ENCODE measurements at places on chromosomes 2 and 18.

DNA sequence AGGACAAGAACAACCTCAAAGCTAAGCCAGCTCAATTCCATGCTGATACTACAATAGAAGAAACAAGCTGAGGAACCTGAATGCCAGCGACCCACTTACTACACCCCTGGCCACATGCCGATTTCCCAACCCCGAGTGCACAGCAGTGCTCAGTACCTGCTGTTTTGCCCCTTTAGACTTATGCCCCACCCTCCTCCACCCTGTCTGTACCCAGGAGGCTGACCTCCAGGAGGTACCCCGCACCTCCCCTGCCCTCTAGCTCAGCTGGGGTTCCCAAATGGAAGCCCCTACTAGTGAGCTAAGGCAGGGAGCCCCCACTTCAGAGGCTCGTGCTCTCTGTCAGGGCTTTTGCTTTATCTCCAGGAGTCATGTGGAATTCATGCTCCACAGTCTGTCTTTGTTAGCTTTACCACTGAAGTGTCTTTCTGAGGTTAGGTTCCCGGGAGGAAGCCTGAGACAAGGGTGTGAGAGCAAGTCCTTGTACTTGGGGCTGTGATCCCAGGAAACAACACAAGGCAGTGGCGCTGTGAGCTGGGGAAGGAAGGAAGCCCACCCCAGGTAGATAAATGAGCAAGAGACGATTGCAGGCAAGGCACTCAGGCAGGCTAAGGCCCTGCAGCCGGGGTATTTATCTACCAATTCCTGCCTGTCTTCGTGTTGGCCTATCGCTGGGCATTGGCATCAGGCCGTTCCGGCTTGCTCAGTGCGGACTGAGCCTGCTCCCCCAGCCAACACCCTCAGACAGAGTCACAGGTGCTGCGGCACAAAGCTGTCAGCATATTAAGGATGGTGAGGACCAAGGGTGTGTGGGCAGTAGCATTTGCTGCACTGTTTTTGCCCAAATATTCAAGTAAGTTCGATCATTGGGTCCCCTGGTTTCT lies 220.5 kb downstream of the CYP26B1 start:
- no peak for DNase-seq

GRCh38 chr2:29290293-29291047 lies 175.3 kb downstream of the CLIP4 start:
- no peak for DNase-seq

GRCh38 chr2:210366675-210367080 lies 51.7 kb upstream of the MYL1 start:
- DNase-seq, result no peak

DNA sequence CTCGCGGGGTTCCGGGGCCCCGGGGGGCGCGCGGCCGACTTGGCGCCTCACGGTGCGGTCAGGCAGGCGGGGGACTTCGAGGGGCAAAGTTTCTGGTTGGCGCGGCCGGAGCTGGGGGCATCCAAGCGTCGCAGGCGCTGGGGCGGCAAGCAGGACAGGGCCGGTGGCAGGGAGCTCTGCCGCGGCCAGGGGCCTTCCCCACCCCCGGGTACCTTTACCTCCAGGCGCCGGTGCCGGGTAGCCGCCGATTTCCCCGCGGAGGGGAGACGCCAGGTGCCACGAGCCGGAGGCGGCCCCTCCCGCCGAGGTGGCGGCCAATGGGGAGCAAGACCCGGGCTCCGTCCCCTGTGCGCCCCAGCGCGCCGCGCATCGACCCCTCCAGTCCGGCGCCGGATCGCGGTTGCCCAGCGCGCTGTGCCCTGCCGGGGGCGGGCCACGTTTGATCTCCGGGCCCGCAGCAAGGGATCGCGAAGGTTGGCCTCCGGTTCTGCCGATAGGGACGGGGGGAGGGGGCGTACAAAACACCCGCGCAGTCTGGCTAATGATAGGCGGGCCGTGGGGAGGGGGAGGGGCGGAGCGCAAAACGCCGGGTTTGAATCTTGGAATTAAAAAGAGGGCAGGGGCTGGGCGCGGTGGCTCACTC lies at the start of gene ST8SIA5:
ST8SIA5 (minus strand) TSS at position 495 of the 643 bp plus-strand sequence. CDS start 545 bp downstream, outside the sequence.
- DNase-seq, result peak; percentile 15

- no peak for DNase-seq
These were observed 68.4 kb upstream of the CDCA7 start for GRCh38 chr2:173286153-173286809.

DNA sequence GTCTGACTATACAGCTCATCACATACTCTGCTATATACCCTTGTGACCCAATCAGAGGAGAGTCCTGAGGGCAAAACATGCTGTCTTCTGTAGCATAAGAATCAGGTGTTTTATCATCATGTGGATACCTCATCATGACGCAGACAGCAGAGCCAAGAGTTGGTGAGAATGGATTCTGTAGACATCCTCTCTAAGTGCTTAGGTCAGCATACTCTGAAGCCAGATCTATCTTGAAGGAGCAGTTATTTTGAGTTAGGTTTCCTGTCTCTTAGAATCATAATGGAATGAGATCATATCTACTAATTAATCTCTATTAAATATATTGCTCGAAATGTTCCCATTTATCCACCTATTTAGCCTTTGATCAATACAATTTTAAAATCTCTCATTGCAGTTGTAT lies 190.2 kb upstream of the KCNH7 start:
- DNase-seq, result no peak

DNA sequence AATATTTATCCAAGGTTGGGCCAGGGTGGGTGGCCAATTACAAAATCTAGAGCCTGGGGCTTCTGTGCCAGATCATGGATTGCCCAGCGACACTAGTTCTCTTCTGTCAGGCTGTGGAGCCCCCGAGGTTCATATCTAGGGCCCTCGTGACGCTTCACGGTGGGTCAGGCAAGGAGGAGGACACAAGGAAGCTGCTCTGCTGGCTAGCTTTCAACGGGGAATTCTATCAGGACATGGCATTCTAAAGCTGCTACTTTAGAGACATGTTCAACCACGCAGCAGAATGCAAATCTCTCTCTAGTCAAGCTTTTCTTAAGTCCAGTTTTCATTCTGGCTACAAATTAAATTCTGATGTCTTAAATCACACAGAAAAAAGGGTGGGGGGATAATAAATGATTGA lies 180.2 kb downstream of the THADA start:
- no peak for DNase-seq

GRCh38 chr2:23299476-23300195 lies 85.3 kb upstream of the KLHL29 start:
- DNase-seq, result no peak

DNA sequence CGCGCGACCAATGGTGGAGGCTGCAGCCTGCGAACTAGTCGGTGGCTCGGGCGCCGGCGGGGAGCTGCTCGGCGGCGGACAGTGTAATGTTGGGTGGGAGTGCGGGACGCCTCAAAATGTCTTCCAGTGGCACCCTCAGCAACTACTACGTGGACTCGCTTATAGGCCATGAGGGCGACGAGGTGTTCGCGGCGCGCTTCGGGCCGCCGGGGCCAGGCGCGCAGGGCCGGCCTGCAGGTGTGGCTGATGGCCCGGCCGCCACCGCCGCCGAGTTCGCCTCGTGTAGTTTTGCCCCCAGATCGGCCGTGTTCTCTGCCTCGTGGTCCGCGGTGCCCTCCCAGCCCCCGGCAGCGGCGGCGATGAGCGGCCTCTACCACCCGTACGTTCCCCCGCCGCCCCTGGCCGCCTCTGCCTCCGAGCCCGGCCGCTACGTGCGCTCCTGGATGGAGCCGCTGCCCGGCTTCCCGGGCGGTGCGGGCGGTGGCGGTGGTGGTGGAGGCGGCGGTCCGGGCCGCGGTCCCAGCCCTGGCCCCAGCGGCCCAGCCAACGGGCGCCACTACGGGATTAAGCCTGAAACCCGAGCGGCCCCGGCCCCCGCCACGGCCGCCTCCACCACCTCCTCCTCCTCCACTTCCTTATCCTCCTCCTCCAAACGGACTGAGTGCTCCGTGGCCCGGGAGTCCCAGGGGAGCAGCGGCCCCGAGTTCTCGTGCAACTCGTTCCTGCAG lies at the start of gene HOXD9:
HOXD9 (plus strand) TSS at position 37 of the 728 bp plus-strand sequence; CDS start at position 87, 50 bp downstream.
- DNase-seq, result no peak

- peak; percentile 28 for DNase-seq
These were observed 118.5 kb downstream of the NRP2 start for GRCh38 chr2:205800773-205801172.

DNA sequence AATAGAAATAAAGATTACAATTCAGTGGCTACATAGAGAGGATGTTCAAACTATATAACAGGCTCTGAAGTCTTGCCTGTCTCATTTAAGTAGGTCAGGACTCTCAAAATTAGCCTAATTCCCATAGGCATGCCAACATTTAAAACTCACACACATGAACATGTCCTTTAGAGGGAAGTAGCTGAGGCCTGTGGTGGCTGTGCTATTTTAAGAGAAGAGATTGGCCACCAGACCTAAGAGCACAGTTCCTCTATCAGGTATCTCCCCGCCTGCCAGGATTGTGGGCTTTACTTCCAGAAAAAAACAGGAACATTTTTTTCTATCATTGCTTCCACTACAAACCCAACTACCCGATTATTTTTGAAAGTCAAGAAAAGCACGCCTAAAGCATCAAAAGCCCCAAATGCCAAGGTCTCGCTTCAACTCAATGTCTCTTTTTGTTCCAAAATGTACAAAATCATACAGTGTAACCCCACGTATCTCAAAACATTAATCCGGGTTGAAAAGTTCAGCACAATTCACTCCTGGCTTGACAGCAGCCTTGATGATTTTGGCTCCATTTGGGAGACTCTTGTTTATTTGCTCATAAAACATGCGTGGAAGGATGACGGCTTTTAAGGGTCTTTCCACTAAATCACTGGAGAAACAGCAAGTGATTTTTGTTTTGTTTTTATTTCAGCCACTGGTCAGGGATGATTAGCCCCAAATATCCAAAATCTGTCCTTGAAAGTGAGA lies 15.3 kb downstream of the FHL2 start:
- no peak for DNase-seq

GRCh38 chr2:185583058-185583816 lies 155.4 kb upstream of the FSIP2 start:
- DNase-seq, result no peak

GRCh38 chr18:33288082-33288716 lies 152.3 kb downstream of the CCDC178 start:
- DNase-seq, result no peak

DNA sequence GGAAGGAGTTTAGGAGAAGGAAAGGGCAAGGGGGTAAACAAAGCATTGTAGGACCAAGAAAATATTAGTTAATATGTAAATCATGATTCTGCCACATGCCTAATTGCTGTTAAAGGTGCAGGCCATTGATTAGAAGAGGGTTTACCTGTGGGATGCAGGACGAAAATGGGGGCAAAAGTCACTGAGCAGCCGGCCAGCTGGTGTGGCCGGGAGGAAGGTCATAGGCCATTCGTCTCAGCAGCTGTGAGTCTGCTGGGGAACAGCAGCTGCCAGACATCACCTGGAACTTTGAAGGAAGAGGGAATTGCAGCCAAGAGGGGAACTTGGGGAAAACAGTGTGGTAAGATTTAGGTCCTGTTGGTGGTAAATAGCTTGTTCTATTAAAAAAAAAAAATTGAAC lies 184.4 kb downstream of the DYSF start:
- no peak for DNase-seq

DNA sequence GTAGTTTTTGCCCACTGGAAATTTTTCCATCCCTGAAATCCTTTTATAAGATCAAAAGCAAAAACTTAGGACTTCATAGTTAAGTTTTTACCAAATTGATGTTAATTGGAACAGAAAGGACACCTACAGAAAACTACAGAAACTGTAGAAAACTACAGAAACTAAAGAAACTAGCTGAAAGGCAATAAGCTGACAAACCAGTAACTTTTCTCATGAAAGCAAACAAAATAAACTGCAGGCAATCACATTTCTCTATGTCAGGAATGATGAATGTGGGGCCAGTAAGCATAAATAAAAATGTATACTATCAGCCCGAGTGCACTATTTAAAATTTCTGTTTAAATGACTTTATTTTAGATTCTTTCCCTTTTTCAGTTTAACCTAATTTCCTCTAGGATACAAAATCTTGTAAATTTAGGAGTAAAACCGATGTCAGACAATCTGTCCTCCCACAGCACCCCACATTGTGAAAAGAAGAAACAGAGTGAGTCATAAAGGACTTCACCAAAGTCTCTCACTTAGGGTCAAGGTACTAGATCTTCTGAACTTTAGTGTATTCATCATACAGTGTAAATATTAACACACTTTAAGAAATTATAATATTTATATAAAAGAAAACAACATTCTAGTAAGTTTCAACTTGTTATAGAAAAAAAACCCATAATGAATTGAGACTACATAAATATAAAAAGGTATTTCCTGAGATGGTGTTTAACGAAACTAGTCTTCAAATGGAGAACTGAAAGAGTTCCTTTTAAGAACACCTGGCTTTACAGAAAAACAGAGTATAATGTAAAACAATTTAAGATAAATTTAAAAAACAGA lies 46.6 kb downstream of the USP40 start:
- DNase-seq, result no peak

- DNase-seq, result no peak
These were observed 1183.2 kb upstream of the ACVR2A start for GRCh38 chr2:146661473-146662096.

DNA sequence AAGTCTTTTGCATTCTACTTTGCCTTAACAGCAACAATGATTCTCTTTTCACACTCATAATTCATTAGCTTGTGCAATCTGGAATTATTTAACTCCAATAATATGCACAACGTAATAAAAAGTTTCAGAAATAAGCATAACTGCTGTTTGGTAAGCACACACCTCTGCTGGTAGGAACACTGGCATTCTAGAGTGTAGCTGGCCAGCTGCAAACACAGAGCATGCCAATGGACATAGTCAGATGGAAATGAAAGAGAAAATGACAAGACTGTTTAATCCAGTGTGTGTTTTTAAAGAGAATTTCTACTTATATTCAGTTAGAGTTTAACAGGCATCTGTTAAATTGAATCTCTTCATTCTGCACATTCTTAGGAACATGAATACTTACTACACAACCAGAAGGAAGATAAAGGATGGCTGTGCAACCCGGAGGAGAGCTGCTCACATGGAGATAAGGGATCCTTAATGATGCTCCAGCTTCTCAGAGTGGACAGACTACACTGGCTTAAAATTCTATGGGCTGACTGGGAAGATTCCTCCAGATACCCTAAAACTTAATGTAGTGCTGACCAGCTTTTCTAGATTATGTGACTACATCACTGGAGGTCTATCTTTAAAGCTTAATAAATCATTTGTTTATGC lies 94.6 kb upstream of the CHAC2 start:
- no peak for DNase-seq

- DNase-seq, result peak; percentile 61
These were observed 22.8 kb downstream of the CRACDL start for GRCh38 chr2:98912957-98913915.

GRCh38 chr2:10019174-10019573 lies 24.2 kb upstream of the KLF11 start:
- DNase-seq, result no peak

- no peak for DNase-seq
These were observed 131.9 kb upstream of the ID2 start for GRCh38 chr2:8549942-8550341.

DNA sequence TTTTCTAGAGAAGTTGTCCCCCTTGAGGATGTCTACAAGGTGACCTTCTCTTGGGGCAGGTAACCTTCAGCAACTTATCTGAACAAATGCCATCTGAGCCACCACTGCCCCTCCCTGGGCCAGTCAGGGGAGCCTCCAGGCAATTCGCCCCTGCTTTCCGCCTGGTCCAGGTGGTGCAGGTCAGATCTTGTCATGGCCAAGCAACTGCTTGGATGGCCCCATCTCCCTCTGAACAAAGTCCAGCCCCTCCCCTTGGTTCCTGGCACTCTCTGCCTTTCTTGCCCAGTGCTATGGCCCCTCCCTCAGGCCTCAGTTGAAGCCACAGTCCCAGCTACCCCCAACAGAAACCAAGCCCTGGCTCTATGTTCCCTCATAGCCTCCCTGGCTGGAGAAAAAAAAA lies 138.7 kb downstream of the ALPK2 start:
- DNase-seq, result no peak

- no peak for DNase-seq
These were observed 106.7 kb upstream of the PGAP1 start for GRCh38 chr2:197033222-197033621.

- peak; percentile 76 for DNase-seq
These were observed 117.3 kb downstream of the LPIN1 start for GRCh38 chr2:11863513-11864328.

Measured in NCI-H510A treated with DMSO at 0.1 percent for 48 hours (cell line).